ENCODE measurements at places on chromosomes 7 and 10.
A peak's percentile ranks its signal among the peaks of the same experiment; 100 is the strongest.

GRCh38 chr10:97165499-97165898, 20.3 kb downstream of the SLIT1 start:
- no peak for DNase-seq

DNA sequence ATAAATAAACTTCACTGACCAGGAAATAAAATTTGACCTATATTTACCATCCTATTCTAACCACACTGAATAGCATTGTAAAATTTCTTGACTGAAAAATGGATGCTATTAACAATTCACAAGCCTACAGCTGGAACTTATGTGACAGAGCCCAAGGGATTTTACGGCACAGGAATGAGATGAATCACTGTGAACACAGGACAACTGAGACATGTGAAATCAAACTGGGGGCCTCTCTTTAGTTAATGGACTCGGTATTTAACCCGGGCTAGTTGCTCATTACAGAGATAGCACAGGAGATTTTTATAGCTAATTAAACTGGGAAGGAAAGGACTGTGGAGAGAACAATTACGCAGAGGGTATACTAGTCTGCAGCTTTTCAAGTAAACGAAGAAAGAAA, 100.6 kb downstream of the MICU1 start:
- DNase-seq = peak; percentile 45

DNA sequence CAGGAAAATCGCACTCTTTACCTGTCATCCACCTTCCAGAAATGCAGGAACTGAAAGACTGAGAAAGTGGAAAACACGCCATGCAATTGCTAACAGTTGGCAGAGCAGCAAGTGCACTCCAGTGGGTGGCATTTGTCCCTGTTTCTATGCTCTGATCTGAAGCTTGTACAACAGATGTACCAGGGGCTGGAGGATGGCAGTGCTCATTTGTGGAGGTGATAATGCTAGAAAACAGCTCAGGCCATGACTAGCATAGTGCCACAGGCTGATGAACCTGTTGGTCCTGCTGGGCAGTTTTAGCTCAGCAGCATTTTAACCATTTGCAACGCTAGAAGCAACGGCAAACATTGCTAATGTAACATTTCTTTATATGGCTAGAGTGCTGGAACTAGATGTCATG, 199.9 kb upstream of the NRP1 start:
- no peak for DNase-seq

GRCh38 chr10:17353568-17354300, 100.7 kb downstream of the ST8SIA6 start:
- DNase-seq = peak; percentile 4

DNA sequence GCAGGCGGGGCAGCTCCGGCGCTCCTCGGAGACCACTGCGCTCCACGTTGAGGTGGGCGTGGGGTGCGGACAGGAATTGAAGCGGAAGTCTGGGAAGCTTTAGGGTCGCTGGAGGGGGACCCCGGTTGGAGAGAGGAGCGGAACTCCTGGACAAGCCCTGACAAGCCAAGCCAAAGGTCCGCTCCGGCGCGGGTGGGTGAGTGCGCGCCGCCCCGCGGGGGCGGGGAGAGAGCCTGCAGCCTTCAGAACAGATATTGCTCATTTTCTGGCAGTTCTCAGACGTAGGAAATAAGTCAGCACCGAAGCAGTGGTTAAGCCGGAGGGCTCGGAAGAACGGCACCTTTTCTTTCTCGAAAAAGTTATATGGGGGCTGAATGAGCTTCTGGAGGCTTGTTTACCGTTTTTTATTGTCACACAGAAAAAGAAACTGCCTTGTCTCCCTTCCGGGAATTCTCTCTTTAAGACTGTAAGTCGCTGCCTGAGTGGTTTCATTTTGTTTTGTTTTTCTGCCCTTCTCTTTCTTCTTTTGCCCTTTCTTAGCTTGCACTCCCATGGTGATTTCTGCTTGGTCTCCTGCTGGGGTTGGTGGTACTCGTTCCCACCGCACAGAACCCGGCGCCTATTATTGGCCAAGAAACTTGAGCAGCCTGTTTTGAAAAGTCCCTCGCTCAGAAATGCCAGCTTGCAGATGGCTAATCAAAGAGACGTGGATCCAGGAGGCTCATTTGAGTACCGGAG, 732 bp downstream of the FAS start:
- DNase-seq = peak; percentile 70

DNA sequence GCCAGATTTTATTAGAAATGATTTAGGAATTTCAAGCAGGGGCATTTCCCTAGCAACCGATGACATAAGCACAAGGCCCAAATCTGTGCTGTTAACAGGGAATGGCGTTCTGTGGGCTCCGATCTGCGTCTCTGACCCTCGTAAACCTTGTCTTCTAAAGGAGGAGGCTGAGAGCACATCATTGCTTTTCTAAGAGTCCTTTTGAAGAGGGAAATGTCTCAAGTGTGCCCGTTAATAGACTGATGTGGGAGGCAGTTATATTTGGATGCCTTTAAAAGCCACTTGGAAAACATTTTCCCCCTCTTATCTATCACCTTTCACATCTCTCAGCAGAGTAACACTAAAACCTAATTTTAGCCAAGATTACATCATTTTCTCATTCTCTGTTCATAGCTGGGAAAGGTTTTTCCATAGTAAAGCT, 424.1 kb upstream of the GALNT17 start:
- DNase-seq = no peak

GRCh38 chr10:104334561-104334960, 3.7 kb downstream of the ITPRIP start:
- DNase-seq = no peak

DNA sequence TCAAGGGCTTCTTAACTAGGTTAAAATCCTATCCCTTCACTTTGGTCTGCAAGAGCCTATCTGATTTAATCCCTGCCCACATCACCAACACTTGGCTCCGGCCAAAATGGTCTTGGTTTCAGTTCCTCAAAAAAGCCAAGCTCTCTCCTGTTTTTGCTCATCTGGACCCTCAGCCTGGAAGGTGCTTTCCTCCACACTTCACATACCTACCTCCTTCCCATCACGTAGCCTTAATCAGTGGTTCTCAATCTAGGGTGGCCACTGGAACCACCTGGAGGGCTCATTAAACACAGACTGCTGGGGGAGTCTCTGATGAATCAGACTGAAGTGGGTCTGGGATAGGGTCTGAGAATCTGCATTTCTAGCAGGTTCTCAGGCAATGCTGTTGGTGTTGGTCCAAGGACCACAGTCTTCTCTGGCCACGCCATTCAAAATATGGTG, 227.0 kb upstream of the AOAH start:
- no peak for DNase-seq

DNA sequence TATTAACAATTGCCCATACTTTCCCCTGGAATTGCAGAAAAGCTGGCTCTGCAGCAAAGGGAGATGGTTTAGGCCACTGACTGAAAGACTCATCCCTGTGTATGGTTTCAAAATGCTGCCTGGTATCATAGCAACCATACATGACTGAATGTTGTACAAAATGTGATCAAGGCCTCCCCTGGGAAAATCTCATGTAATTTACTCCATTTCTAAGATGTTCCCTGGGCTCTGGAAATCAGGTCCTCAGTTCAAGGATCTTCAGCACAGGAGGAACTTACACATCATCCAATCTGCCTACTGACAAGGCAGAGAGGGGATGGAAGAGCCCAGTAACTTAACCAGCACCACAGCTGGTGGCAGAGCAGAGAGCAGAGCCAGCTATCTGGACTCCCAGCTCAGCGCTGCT, 111.8 kb downstream of the JAZF1 start:
- DNase-seq = peak; percentile 86

DNA sequence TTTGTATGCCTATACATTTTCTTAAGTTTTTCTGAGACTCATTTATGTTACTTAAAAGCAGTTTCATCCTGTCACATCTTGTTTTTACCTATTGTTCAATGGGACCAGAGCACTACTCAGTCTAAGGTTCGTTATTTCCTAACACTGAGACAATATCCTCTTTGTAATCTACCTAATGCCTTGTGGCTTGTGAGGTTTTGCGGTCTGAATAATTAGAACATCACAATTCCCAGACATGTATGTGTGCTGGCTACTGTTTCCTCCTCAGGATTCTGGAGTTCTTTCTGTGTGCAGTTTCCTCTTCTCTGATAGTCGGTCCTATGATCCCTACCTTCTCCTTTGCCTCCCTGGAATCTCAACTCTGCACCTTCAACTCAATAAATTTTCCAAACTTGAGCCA, 620.2 kb downstream of the ANKRD7 start:
- no peak for DNase-seq

DNA sequence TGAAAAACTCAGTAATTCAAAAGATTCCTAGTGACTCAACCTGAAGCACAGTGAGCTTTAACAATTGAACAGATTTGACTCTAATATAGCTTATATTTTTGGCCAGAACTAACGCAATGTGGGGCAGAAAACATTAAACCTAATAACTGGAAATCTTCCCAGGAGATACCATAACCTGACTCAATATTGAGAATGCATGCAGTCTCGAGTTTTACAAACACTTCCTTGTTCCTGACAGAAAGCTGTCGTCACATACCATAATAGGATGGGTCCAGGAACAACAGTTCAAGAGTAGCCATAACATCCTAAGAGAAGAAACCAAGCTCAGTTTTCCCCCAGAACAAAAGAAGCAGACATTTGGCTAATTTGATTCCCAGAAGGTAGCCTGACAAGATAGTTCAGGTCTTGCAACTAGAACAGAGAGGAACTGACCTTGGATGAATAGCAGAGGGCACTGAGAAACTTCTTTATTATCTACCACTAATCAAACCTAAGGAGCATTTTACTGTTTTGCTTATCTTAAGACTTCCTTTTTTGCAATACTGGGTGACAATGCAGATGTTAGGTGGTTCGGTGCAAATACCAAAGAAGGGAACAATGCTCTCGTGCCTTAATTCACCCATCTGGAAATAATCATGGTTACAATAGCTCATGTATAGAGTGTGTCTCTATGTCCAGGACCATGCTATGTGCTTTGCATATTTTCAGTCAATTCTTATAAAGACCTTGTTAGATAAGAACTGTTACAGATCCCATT, 38.6 kb upstream of the ACSL5 start:
- peak; percentile 44 for DNase-seq

DNA sequence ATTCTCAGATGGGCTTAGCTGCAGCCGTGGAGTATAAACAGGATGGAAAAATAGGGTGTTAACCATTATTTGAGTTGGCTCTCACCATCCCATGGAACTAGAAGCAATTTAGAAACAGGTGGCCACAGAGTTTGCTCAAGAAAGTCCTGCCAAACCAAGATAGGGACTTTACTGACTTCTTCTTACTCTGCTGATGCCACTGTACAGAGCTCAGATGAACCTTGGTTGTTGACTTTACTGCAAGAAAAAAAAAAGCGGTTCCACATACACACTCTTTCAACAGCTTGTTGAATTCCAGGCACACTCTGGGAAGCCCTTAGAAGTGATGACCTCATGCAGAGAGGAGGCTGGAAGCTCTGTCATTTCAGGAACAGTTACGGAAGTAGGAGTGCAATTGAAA, 753.4 kb downstream of the NRG3 start:
- DNase-seq = no peak

DNA sequence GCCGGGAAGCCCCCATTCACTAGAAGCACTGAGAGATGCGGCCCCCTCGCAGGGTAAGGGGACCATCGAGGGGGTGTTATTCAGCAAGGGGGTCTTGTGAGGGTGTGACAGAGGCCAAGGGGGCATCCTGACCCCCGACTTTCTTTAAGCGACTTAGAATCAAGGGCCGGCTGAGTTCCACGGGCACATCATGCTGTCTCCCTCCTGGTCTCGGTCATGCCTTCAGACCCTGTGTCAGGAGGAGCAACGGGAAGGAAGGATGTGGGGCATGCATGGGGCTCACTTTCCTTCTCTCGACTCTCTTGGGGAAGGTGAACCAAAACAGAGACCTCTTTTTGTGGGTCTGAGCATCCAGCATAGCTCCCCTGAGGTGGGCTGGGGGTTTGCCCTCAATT, 2.5 kb downstream of the ACSL5 start:
- DNase-seq = no peak

DNA sequence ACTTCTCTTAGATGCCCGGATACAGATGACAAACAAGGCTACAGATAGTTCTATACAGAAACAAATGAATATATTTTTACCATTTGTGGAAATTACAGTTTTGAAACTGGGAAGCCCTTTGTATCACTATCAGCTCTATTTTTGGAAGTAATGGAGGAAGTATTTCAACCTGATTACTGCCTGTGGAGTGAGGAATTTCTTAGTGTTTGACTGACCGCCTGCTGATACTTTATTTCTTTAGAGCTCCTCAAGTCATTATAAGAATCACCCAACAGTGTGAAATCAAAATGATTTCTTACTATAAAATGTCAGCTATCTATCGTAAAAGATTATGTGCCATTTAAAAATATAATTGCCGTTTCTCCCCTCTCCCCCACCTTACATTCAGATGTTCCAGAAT, 290.9 kb downstream of the SDK1 start:
- DNase-seq = no peak

GRCh38 chr7:88306590-88307048, at the start of gene STEAP4:
Gene STEAP4 (minus strand): TSS chr7:88306894. CDS start chr7:88284269, 22,625 bp downstream.
- peak; percentile 46 for DNase-seq

- DNase-seq = no peak
Measured at GRCh38 chr10:29843143-29843542, 208.4 kb upstream of the SVIL start.

DNA sequence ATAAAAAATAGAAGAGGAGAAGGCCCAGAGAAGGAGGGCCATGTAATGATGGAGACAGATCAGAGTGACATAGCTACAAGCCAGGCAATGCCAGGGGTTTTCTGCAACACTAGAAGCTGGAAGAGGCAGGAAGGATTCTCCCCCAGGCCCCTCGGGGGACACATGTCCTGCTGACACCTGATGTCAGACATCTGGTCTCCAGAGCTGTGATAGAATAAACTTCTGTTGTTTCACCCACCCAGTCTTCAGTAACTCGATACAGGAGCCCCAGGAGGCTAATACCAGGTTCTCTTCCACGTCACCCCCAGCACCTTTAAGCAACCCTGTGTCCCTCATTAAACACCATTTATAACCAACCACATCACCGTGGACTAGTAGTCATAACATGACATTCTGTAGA, 94.9 kb downstream of the TMEM130 start:
- DNase-seq = no peak

GRCh38 chr10:59536167-59537014, 173.3 kb downstream of the SLC16A9 start:
- peak; percentile 88 for DNase-seq

DNA sequence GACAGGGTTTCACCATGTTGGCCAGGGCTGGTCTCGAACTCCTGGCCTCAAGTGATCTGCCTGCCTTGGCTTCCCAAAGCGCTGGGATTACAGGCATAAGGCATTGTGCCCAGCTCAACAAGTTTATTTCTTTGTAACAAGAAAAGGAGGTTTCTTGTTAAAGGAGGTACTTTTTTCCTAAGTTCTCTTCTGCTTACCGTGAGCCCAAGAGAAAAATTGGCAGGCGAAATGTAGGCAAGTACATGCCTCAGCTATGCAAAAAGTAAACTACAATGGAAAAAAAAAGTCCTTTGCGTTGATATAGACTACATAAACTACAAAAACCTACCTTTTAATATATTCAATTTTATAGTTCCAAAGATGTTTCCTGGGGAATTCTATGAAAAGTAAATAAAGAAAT, 122.6 kb downstream of the DKK1 start:
- peak; percentile 57 for DNase-seq

GRCh38 chr7:131066635-131067034, 261.0 kb upstream of the MKLN1 start:
- DNase-seq = peak; percentile 57
